ENCODE measurements at places on chromosomes 2 and 18. TPM values are rescaled to one million over a fixed set of nuclear protein-coding genes. Genes with fewer than 3 reads are reported as not detected.

DNA sequence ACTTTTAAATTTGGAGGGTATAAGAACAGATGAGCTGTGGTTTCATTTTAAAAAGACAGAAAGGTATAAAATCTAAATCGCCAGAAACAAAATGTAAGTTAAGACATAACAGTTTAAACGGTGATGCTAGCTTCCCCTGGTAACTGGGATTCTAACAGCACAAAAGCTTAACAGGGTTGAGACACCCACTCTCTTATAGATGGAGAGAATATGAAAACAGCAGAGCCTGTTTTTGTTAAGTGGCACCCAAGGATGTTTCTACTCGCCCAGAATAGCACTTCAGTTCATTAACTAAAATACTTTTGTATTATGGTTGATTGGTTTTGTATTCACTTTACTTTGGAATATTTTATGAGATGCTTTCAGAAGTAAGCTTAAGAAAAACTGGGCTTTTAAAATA lies 151.9 kb upstream of the RND3 start:
- DNase-seq = no peak

Gene HRH4
- total RNA-seq = not detected

Gene M1AP
- total RNA-seq = not detected

DNA sequence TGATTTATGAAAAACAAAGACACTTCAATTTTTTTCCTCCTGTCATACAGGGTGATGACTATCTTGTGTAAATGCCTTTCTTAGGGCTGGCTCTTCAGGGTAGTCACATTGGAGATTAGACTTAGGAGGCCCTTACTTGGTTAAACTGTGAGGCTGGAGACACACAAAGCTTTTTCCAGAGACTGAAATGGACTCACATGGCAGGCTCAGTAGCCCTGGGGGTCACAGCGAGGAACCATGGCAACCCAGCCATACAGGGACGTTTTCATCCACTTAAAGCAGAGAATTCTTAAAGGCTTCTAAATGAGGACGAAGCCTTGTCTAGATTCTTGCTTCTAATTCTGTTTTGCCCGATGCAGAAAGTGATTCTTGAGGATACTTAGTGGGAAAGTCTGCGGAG lies 57.3 kb upstream of the ZDBF2 start:
- no peak for DNase-seq

DNA sequence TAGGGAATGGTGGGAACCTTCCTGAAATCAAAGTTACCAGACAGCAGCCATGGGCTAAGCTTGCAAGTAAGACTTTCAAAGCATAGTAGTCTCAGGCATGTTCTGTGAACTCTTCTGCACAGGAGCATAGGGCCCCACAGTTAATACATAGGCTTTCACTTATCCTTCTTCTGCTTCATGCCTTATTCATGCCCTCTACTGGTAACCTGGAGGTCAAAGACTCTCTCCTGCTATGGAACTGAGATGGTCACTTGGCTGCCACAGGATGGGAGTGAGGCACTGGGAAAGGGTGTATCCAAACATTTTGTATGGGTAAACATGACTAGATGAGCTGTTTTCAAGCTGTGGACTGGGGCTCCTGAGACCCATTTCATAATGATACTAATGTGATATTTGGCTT lies 49.1 kb upstream of the ZNF638 start:
- DNase-seq = no peak

- no peak for DNase-seq
Observed at GRCh38 chr2:179307616-179308371, 43.2 kb upstream of the SESTD1 start.

GRCh38 chr2:71069376-71069775 lies 928 bp downstream of the NAGK start:
- DNase-seq = no peak

- DNase-seq = peak; percentile 89
Observed at GRCh38 chr2:86442642-86443005, 1.5 kb downstream of the KDM3A start.

DNA sequence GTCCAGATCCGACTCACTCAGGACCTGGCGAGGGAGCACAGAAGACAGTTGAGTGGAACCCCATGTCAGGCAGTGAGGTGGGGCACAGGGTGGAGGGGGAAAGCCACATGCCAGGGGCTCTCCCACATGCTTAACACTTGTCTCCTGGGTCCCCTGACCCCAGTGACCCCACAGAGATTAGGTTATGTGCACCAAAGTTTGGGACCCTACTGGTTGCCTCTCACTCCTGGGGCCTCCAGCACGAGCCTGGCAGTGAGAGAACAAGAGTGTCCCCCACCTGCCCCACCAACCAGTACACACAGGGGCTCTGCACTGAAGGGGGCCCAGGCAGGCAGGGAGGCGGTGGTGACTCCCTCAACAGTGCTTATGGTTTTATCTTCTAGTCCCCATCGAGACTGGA lies 58.3 kb downstream of the CIB4 start:
- DNase-seq = peak; percentile 75

- DNase-seq = no peak
Observed at GRCh38 chr18:44541781-44542180, 138.9 kb upstream of the SETBP1 start.

GRCh38 chr2:176554101-176555048 lies 285.1 kb downstream of the MTX2 start:
- no peak for DNase-seq

Gene OTOS
- total RNA-seq = not detected

Gene CENPA
- total RNA-seq = 4.6 TPM

Gene OTX1
- not detected for total RNA-seq

Gene POMC
- not detected for total RNA-seq

Gene GRP
- total RNA-seq = not detected

DNA sequence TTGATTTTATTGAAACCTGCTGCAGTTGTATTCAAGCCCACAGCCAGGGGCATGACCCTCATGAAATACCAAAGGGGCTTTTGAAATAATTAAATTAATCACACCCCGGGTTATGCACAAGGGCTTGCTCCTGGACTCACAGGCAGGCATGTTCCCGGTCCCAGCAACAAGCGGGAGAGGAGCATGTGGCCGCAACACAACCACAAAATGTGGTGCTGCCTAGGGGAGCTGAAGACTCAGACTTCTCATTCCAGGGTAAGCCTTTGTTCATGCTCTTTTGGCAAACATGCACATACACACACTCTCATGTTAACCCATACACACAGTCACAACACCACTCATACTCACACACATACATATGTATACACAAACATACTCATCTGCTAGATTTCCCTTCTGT lies 233.7 kb upstream of the SMAD2 start:
- no peak for DNase-seq

DNA sequence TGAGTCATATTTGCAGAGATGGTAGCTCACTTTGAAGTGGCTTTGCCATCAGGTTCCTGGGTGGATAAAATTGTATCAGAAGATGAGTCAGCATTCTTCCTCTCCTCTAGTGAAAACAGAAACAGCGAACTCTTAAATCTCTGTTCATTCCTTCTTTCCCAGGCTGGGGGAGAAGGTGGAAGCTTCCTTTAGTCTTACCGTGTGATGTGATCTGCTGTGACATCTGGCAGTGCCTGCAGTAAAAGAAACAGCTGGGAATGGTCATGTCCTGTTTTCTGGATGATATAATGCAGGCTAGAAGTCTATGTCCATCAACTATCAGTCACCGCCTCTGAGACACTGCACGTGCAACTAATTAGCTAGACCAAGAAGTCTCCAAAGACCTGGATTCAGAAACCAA lies 171.6 kb downstream of the VAPA start:
- DNase-seq = no peak

DNA sequence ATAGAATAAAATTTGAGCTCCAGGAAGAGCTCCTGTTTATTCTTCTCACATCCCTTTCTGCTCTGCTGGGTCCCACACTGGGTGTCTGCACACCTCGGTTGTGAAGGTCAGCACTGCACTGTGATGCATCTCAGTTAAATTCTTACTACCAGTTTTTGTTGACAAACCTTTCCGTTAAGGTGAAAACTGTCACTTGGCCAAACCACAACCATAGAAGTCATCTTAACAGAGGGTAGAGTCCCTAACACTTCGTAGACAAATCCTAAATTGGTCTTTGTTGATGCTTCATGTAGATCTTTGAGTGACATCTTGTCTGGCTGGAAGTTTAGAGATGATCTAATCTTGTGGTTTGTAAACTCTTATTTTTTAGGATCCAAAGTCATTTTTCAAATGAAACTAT lies 167.4 kb upstream of the MAP3K20 start:
- no peak for DNase-seq

Gene EMX1
- not detected for total RNA-seq

All from osteocyte (in vitro differentiated cells).